ENCODE measurements at places on chromosomes 1 and 21.

GRCh38 chr1:228860911-228861831 lies 125.9 kb downstream of the RHOU start:
- no peak for DNase-seq

GRCh38 chr1:53477651-53478501 lies 18.7 kb downstream of the DMRTB1 start:
- no peak for DNase-seq

DNA sequence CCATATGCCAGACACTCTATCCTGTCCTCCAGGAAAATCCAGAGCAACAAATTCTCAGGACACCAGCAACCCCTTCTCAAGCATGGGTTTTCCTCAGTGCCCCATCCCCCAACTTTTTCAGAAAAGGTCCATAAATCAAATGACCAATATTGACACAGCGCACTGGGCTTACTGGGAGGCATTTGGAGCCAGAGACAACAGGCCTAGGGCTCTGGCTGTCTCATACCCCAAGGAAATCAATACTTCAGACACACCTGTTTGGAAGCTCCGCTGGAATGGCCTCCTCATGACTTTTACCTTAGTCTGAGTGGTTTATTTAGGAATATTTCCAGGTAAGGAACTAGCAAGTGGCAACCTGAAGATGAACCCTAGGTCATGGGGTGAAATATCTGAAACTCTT lies 66.9 kb upstream of the TNR start:
- no peak for DNase-seq

GRCh38 chr1:1756661-1757421 lies 21.4 kb downstream of the NADK start:
- DNase-seq = no peak

GRCh38 chr1:55484173-55484572 lies 269.0 kb upstream of the USP24 start:
- DNase-seq = no peak

- DNase-seq = no peak
Measured at GRCh38 chr1:53704804-53705445, 34.0 kb downstream of the GLIS1 start.

GRCh38 chr1:240666568-240667198 lies 54.7 kb upstream of the GREM2 start:
- no peak for DNase-seq

Data from caudate nucleus (tissue), 63 donors.